Breast epithelium (tissue), 4 donors: ENCODE measurements at places on chromosomes 12 and 14. TPM values are rescaled to one million over a fixed set of nuclear protein-coding genes. Genes with fewer than 3 reads are reported as not detected.

GRCh38 chr12:105329926-105330282 lies 587 bp upstream of the C12orf75 start:
- DNase-seq: no peak

The GDF3 gene
- total RNA-seq: 0.33 TPM

- DNase-seq: no peak
Measured at GRCh38 chr12:92288561-92288960, 142.9 kb upstream of the BTG1 start.

DNA sequence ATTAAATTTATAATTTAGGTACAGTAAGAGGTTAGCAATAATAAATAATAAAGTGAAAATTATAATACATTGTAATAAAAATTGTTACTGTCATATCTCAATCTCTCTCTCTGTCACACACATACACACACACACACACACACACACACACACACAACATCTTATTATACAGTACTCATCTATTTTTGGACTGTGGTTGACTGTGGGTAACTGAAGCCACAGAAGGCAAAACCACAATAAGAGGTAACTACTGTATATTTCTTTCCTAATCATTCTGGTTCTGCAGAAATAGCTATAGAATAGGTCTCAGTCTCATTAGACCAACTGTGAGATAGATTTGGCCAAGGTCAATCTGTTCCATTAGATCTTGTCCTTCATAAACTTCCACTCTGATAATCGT lies 33.1 kb upstream of the PTPRO start:
- no peak for DNase-seq

The NANOG gene
- not detected for total RNA-seq

DNA sequence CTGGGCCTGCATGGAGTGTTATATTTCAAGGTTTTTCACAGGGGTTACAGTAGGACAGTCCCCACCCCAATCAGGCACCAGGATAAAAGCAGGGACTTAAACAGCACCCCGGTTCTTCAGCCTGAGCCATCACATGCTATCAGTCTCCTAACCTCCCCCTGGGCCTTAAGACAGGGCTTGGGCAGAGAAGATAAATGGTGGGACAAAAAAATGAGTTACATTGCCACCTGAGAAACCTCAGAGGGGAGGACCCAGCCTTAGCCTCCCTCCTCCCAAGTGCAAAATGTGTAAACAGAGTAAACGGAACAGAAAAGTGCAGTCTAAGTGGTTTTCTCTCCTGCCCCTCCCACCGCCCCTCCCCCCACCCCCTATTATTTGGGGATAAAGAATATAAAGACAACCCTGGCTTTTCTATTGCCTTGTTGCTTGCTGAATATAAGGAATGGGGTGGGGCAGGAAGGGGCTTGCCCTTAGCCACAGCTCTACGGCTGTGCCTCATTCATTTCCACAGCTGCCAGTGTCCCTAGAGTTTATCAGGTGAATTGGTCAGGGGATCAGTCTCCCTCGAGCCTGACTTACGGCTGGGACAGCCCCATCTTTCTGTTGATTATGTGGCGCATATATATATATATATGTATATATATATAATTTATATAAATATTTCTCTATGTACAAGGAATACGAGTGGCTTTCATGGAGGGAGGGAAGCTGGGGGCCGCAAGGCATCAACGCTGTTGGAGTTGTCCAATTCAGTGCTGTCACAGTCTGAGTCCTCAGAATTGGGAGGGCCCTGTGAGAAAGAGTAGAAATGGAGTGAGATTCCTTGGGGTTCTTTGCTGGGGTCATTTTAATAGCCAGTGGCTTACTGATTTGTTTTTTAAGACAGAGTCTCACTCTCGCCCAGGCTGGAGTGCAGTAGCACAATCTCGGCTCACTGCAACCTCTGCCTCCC lies 18.5 kb downstream of the MAP3K12 start:
- DNase-seq: no peak

The PTPN11 gene
- 91.4 TPM for total RNA-seq

DNA sequence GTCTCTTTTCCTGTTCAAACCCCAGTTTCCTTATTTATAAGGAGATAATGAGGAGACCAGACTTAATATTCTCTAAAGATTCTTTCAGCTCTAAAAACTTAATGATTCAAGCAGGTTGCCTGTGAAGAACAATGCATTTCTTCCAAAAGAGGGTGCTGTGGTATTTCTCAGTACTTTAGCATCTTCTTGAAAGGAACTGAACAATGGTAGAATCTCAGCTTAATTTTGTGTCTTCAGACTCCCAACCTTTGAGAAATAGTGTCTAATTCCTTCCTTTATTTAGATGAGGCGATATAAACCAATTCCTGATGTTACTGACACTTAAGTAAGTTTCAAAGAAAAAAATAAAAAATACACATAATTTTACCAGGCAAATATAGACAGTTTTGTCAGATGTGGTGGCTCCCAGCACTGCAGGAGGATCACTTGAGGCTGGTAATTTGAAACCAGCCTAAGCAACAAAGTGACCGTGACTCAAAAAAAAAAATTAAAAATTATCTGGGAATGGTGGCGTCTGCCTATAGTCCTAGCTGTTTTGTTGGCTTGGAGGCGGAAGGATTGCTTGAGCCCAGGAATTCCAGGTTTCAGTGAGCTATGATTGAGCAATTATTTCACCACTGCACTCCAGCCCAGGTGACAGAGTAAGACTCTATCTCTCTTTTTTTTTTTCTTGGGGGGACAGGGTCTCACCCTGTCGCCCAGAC lies 76.9 kb upstream of the PSMA6 start:
- DNase-seq: no peak

- no peak for DNase-seq
Measured at GRCh38 chr12:29743077-29743476, 40.7 kb downstream of the TMTC1 start.

DNA sequence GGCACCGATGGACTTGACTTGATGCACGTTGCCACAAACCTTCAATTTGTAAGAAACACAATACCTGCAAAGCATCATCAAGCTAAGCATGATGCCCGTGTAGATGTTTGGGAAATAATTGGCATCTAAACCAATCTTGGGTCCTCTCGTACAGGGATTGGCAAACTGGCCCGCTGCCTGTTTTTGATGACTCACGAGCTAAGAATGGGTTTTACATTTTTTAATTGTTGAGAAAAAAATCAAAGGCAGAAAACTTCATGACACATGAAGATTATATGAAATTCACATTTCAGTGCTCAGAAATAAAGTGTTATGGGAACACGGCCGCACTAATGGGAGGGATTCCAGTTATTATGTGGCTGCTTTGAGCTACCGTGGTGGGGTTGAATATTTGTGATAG lies 10.9 kb downstream of the MTA1 start:
- DNase-seq: no peak

The PMCH gene
- not detected for total RNA-seq

The EIF2S3B gene
- total RNA-seq: 0.33 TPM

- no peak for DNase-seq
Measured at GRCh38 chr12:111976291-111976690, 36.7 kb downstream of the TMEM116 start.
